ENCODE measurements at places on chromosomes 7 and 10.

DNA sequence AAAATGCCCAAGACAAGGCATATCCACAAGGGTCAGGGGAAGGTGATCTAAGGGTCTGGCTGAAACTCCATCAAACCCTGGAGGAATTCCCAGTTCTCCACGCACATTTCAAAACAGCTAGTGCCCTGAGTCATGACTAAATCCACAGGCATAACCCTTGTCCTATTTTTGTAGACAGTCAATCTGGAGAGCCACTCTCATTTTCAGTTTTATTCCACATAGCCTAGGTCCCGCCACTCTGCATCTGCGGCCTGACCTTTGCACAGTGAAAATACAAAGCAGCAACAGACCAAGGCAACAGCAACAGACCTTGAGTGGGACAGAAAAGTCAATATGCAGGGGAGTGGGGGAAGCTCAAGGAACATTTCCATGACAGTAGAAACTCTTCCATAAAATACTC lies 201.4 kb upstream of the NPVF start:
- DNase-seq, result no peak

DNA sequence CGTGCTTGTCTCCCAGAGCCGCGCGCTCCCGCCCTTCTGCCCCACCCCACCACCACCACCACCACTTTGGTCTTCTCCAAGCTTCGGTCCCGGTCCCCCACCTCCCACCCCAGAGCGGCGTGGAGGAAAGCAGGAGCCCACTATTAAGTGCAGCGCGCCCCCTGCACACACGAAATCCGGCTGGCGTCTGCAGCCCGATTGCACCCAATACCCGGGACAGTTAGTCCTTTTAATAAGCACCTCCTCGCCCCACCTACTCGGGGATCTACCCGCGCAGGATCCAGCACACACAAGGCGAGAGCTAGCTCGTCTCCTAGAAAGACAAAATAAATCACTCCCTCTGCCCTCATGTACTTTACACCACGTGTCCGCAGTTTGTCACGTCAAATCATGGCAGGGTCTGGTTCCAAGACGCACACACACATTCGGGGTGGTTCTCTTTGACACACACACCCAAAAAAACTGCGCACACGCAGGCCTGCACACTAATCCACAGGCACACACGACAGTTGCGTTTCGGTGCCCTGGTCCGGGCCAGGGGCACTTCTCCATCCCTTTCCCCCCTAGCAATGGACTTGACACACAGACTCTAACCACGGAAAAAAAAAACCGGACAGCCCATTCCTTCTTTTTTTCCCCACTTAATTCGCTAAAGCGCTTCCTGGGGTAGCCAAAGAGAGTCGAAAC lies 1.6 kb downstream of the SFMBT2 start:
- DNase-seq, result no peak

GRCh38 chr7:108627476-108628051 lies 57.9 kb downstream of the DNAJB9 start:
- DNase-seq, result no peak

GRCh38 chr7:155449008-155449868 lies 8.7 kb upstream of the EN2 start:
- no peak for DNase-seq

DNA sequence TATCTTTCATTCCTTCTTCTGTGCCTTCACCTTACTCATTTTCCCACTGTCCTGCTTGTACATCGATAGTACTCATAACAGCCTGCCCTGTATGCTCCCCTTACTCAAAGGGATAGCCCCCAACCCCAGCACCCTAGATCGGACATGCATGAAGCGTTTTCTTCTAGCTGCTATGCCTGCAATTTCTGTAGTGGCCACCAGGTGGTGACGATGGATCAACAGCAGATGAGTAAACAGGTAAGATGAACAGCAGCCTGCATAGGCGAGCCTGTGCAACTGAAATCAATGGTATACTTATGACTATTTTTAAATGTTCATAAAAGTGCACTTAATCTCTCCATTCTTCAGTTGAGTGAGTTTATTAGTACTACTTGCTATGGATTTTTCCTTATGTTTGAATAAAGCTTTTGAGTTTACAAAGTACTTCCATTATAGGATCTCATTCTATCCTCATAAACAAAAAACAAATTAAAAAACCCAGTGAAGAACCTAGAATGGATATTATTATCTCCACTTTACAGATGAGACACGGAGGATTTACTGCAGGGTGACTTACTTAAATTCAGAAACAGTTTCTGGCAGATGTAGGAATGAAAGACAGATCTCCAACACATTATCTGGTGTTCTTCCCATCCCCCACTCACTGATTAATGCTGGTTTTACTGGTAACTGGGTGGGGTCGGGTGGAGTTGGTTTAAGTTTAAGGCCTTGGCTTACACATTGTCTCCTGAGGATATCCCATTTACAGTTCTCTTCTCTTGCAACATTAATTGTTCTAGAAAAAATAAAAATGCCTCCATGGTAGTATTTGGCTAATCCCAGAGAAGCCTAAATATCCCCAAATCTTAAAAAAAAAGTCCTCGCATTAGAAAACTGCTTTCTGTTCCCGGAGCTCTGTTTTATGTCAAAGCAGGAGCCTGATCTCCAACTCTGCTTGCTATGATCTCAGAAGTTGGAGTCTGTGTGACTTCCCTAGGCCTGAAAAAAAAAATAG lies 222.1 kb downstream of the GLI3 start:
- DNase-seq, result peak; percentile 44

DNA sequence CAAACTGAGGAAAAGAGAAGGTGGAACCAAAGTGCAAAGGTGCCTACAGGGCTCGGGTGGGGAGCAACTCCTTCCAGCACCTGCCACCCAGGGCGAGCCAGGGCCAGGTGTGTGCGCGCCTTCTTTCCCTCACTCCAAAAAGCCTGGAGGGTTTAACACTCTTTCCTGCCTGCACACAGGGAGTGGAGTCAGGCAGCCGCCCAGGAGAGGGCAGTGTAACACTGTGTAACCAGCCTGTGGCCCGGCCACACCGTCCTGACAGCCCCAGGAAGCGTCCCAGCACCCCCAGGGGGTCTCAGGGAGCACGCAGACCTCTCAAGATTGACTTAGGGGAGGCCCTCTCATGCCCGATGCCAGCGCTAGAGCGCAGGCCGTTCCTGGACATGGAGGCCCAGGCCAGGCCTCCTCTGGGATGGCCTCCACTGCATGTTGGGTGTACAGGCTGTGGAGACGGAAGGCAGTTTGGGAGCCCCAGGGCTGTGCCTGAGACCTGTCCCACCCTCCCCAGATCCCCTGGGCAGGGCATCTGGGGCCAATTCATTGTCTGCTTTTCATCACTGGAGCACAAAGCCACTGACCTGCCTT lies 13.4 kb downstream of the BRI3 start:
- DNase-seq, result peak; percentile 41

DNA sequence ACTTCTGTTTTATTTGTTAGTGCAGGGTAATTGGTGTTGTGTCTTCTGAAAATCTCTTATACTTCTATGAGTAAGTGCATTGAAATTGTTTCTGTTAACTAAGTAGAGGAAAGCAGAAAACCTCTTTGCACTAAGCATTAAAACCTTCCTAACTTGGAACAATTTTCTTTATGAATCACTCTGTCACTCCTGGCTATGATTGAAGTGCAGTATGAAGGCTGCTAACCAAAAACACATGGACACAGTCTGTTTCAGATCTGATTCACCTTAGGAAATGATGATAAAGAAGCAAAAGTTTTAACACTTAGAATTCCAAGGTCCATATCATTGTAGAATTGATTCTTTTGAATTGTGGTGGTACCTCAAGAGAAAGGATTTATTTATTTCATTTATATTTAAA lies 41.9 kb downstream of the MET start:
- no peak for DNase-seq

- no peak for DNase-seq
Measured at GRCh38 chr10:121157998-121158397, 306.8 kb downstream of the WDR11 start.

DNA sequence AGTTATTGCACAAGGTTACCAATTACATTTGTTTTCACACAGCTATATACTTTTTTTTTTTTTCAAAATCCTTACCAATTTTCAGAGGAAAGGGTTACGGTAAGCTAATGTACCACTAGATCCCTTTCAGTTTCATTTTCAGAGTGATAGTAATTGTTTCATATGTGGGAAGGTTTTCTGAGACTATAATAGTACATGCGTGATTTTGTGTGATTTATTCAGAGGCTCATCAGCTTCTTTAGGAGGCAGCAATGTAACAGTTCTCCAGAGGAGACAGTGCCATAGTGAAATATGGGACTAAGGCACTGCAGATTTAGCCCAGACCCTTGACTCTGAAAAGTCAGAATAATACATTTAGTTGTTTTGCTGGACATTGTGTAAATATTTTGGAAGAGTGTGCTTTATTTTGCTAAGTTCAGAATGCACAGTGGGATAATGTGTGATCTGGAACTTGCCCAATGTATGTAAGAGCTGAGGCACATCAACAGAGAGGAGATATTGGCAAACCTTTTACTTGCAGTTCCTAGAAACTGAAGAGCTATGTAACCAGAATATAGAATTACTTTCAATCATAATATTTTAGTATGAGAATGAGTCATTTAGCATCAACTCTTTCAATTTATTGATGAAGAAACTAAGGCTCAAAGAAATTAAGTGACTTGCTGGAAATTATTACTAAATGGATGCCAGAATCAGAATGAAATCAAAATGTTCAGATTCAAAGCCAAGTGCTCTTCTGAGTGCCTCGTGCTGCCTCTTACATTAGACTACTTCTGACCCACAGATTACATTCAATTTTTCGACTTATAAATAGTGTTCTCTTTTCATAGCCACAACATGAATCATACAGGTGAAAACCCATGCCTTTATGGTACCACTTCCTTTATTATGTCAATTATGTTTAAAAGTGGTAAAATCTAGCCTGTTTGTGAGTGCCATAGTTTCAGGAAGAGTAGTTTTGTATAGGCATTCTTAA lies 207.7 kb upstream of the TEX47 start:
- no peak for DNase-seq

- no peak for DNase-seq
Measured at GRCh38 chr10:3932597-3933375, 147.8 kb upstream of the KLF6 start.

DNA sequence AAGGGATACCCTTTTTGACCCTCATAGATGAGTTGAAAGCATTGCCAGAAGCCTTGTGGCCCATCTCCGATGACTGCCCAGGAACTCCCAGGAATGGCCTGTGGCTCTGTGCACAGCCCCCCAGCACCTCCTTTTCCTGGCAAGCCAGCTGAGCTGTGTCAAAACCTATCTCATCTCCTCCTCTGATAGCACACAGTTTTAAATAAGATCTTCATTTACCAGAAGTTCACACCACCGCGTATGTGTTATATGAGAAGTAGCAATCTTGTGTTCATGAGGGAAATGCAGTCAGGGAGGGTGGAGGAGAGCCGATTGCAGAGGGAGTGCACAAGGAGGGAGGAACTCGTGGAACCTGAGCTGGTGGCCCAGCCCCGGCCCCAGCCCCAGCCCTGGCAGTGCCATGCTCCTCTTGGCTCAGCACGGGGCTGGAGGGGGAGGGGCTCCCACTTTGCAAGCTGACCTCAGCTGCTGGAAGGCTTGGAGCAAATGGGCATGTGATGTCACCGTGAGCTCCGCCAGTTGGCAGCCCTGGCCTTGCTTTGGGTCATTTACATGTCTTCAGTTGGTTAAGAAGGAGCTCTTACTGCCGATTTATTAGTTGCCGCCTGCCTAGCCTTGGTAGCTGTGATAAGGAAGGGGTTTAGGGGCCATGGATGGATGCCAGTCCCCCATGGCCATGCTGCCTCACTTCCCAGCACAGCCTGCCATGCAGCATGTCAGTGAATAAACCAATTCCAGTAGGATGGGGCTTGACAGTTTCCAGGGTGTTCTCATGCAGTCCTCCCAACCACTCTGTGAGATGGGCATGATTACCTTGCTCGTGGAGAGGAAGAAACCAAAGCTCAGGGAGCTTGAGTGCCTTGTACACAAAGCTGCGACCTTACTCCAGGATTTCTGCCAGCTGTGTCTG lies 20.0 kb downstream of the UNC5B start:
- DNase-seq, result no peak

GRCh38 chr10:33026422-33026821 lies 68.4 kb upstream of the ITGB1 start:
- no peak for DNase-seq

- DNase-seq, result no peak
Measured at GRCh38 chr10:25666276-25666675, 267.8 kb upstream of the MYO3A start.

DNA sequence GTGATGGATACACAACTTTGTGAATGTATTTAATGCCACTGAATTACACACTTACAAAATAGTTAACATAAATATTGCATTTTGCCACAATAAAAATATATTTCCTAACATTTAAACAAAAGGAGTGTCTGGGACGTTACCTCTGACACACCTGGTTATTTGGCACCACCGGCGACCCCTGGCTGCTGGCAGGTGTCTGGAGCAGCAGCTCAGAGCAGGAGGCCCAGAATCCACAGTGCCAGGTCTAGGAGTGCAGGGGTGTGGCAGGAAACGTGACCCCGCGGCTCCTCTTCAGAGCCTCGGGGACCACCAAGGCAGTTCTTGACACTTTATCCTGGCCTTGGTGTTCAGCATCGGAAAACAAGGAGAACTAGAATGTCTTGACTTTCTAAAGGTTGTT lies 46.3 kb downstream of the MGMT start:
- no peak for DNase-seq

DNA sequence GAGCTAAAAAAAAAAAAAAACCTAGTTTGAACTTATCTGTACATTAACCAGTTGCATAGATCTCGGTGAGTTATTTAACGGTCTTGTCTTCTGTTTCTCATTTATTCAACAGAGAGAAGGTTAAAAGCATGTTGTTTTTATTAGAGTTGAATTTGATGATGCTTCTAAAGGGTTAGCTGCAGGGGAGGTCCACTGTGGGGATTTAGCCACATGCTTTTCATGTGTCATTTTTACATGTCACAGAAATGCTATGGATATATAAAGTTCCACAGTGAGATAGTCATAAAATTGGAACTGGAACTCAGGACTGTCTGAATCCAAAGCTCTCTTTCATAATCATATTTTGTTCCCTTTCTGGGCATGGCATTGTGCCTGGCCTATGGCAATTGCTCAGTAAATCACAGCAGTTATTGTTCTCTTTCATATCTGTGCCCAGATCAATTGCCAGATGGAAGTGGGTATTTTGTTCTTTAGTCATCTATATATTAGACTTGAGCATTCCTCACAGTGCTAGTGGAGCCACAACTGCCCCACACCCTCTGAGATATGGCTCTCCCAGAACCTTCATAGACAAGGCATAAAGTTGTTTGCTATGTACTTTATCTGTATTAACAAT lies 578.8 kb downstream of the NRG3 start:
- no peak for DNase-seq

All from HCT116 (cell line).